ENCODE measurements at places on chromosomes 2 and 18. TPM values are rescaled to one million over a fixed set of nuclear protein-coding genes. Genes with fewer than 3 reads are reported as not detected.

The ZNF385B gene
- not detected for total RNA-seq

The SCYGR4 gene
- total RNA-seq = not detected

The ARHGAP25 gene
- total RNA-seq = 9.4 TPM

The PLGLB2 gene
- not detected for total RNA-seq

Data from myometrial cell (primary cell).